ENCODE measurements at places on chromosomes 11 and 22.
A peak's percentile ranks its signal among the peaks of the same experiment; 100 is the strongest.

- no peak for DNase-seq
Observed at GRCh38 chr22:26828311-26828710, 170.9 kb downstream of the MIAT start.

DNA sequence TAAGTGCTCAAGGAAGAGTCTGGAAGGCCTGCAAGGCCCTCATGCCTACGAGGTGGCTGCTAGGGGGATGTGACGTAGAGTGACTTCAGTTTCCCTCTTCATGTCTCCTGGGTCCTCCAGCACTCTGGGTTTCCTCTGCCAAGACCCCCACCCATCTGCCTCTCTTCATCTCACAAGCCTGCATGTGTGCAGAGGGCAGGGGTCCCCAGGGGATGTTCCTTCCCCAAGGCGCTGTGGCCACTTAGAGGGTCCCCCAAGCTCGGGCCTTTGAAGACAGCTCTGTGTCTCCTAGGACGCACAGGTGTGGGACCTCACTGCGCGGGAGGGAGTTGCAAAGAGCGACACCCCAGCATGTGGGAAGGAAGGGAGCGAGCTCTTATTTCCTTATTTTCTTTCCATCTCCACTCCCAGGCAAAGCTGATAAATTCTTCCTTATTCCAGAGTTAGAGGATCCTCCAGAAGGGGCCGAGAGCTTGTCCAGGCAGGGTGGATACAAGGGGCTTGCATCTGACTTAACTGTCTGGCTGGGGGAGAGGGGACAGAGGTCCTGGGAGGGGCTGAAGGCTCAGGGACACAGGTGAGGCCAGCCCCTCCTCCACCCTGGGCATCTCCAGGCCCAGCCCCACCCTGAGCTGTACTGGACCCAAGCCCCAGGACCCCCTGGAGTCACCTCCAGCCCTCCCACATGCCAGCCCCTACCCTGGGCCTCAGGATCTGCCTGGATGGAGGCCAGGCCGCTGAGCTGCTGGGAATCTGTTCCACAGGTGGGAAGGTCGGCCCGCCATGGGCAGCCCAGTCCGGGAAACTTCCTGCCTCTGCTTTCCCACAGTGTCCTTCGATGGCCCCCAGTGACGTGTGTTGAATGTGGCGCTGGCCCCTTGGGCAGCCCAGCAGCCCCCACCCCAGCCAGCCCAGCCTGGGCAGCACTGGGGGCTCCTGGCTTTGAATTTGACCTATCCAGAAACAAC, 59.7 kb upstream of the KCNQ1OT1 start:
- DNase-seq, result no peak

- no peak for DNase-seq
Observed at GRCh38 chr11:825366-826226, 2.1 kb upstream of the CRACR2B start.

- no peak for DNase-seq
Observed at GRCh38 chr11:19162951-19163505, 38.8 kb downstream of the CSRP3 start.

DNA sequence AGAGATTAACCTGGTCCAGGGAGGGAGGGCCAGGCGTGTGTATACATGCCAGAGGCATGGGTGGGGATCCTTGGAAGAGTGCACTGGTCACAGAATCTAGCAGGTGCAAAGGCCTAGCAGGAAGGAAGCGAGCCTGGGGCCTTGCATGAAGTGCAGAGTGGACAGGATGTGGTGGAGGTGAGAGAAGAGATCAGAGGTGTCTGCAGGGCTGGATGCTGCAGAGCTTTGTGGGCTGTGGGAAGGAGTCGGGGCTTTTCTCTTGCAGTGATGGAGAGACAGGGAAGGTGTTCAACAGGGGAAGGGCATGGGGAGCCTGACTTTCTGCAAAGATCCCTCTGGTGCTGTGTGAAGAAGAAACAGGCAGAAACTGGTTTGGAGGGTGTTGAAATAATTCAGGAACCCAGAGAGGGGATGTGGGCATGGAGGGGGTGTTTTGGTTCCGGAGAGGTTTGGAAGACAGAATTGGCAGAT, 2.5 kb upstream of the TPST2 start:
- peak; percentile 23 for DNase-seq

- no peak for DNase-seq
Observed at GRCh38 chr11:69245491-69246345, 48.2 kb upstream of the MYEOV start.

DNA sequence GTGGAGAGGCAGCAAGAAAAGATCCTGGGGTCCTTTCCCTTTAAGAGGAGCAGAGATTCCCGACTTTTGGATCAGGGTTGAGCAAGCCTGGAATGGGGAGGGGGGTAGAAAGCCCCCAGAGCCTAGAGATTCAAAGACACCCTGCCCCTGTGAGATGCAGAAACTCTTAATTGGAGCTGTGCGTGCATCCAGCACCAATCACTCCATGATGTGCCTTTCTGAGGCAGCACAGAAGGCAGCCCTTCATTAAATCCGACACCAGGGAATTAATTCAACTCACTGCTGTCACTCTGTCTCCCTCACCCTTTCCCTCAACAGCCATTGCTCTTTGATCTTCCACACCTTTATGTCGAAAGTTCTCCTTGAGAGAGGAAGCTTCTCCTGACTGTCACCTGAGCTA, 43.0 kb downstream of the DSCAML1 start:
- no peak for DNase-seq

GRCh38 chr11:40397141-40397540, 1062.3 kb downstream of the LRRC4C start:
- DNase-seq, result no peak

Data from T-helper 9 cell (primary cell).